ENCODE measurements at places on chromosomes 12 and 14.

- DNase-seq = peak; percentile 81
Measured at GRCh38 chr12:31369712-31370521, 44.0 kb upstream of the SINHCAF start.

DNA sequence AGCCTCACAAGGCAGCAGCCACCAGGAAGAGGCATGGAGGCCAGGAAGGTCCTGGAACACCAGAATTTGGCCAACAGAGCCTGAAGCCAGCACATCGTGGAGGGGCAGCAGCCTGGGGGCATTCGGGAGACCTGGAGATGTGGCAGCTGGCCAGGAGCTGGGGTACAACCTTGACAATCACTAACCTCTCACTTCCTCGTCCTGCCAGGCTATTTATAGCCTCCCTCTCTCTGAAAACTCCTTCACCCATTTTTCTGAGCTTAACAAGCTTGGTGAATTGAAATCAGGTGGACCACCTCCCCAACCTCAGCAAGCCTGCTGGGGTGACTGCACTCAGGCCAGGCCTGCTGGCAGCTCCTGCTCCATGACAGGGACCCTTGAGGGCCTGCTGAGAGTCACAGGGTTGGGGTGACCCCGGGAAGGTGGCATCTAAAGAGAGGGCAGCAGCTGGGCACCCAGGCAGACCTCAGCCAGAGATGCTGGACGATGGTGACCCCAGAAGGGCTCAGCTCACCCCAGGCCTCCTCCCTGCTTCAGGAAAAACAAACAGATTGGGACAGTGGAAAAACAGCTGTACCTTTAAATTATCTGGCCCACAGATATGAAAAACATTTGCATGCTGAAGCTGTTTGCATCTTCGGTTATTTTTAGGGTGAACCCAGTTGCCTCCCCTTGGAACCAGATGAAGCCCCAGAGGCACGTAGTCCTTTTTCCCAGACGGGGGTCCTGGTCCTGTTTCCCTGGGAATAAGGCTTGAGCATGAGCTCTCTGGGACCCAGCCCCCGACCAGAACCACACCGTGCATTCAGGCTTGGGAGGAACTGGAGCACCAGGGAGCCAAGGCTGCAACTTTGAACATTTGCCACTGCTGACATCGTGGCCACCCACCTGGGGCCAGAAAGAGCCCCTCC lies 67.0 kb downstream of the PITPNM2 start:
- DNase-seq = no peak

GRCh38 chr14:87434011-87434410 lies 559.0 kb downstream of the GALC start:
- no peak for DNase-seq

DNA sequence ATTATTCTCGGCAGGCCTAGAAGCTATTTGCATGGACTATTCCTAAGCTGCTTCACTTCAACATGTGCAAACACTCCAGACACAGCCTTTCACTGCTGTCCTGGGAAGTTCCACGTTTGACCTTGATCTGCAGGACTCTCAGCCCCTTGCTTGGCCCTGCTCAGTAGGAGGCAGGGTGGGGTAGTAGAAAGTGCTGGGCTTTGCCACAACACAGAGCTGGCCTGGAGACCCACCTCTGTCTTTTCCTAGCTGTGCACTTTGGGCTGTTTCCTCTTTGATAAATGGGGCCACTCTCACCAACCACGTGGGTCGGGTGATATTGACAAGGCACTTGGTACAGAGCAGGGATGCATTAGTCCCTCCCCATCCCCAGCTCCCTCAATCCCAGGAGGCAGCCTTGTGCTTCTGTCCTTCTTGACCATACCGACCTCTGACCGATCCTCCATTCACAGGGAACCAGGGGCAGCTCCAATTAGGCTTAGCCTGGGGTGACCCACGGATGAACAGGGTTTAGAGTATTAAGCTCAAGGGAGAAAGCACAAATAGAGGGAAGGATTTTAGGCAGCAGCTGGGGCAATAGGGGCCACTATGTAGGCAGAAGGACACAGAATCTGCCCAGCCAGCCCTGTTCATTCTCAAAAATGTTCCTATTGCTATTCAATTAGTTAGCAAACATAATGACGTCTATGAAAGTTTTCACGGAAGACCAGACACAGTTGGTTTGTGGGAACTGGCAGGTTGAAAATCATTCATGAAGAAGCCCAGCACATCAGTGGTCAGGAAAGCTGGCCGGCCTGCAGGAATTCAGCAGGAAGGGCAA lies 63.3 kb downstream of the SYNE3 start:
- DNase-seq = peak; percentile 41

- DNase-seq = peak; percentile 62
Measured at GRCh38 chr12:92108651-92109050, 37.0 kb downstream of the BTG1 start.

GRCh38 chr12:47509398-47509851 lies 196.4 kb downstream of the RPAP3 start:
- peak; percentile 8 for DNase-seq

DNA sequence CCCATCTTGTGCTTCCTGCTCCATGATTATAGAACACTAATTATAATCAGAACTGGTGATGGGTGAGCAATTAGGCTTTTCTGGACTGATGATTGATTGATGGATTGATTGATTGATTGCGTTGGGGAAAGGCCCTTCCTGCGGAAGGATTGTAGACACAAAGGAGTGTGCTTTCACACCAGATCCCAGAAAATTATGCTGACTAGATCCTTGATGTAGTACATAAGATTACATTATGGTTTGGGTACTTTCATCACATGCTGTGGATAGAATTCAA lies 8.4 kb downstream of the PELI2 start:
- DNase-seq = no peak

GRCh38 chr12:118055144-118055557 lies 5.8 kb downstream of the WSB2 start:
- peak; percentile 46 for DNase-seq

DNA sequence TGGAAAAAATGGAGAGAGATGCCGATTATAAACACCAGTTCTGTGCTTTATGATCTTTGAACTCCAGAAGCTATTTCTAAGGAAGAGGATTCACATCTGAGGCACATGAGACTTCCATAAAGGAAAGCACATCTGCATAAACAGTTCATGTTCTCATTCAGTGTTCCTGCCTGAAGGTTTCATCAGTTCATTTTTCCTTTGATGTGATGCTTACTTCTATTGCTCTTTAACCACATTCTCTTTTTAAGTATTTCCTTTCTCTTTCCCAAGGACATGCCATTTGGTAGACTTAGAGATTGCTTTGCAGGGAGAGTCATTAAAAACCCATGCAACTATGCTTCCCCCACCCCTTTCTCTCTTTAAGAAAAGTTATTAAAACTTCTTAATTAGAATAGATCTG lies 387.0 kb upstream of the FLRT2 start:
- no peak for DNase-seq

DNA sequence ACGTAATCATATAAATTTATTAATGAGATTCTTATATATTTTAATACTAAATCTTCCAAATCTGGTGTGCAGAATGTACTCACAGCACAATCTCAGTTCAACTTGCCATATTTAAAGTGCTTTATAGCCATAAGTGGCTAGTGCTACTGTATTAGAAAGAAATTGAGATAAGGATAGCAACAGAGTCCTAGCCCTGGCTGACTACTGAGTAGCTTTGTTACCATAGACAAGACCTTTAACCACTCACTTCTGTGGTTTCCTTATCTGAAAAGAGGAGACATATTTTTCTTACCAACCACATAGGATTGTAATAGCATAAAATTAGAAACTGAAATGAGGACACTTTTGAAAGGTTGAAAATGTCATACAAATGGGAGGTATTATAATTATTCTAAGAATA lies 2.0 kb upstream of the CHURC1 start:
- no peak for DNase-seq

DNA sequence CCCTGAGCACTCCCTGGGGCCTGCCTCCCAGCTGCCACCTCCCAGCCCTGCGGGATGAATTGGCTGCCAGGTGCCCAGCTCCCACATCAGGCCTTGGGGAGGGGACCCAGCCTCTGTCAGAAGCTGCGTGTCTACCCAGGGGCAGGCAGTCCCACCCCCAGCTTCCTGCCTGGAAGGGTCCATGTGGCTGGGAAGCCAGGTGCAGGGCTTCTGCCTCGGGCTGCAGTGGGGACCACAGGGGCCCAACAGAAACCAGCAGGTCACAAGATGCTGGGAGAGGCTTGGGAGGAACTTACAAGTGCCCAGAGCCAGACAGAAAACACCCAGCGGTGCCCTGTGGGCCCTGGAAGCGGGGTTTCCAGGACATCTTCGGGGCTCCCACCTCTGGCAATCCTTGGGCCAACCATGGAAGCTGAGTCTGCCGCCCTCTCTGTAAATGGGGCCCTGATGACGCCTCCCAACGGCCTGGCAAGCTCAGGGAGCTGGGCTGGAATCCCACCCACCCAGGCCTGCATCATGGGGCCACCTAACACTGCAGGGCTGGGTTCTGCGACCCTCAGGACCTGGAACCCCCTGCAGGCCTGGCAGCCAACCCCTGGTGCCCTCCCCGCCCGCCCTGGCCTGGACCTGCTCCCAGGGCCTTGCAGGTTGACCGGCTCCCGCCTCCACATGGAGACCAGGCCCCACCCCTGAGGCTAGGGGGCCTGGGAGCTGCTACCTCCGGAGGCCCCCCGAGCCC lies 36.6 kb downstream of the CCNK start:
- DNase-seq = no peak

- DNase-seq = no peak
Measured at GRCh38 chr14:101729382-101729781, 32.1 kb upstream of the PPP2R5C start.

DNA sequence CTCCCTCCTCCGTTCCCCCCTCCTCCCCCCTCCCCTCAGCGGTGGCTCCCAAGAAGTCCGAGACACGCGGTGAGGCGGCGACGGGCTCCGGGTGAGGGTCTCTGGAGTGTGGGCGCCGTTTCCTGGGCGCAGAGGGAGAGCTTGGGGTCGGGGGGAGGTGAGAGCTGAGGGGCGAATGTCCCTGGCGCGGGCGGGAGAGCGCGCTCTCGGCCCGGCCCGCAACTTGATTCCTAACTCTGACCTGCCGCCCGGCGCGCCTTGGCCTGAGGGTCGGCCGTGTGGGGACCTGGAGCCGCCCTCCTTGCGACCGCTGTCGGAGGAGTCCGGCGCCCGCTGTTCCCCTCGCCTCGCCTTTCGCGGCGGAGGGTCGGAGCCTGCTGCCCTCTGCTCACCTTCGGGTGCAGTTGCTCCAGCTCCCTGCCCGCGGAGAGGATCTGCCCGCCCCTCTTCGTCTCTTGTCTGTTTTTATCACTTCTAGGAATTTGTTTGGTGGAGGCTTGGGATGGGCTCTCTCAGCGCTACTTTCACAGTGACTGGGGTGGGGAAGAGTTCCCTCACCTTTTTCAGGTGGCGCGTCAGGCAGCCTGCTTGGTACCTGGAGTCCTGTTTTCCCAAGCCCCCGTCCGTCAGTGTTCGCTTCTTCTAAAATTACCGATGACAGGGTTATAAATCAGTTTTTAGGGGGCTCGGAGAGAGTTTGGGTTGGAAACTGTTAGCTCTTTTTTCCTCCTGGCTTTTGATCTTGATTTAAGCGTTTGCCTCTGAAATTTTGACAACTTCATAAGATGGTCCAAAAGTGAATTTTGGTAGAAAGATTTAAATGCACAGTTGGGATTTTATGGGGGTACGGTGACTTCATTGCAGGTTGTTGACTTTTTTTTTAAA lies 495 bp downstream of the ADIPOR2 start:
- no peak for DNase-seq

DNA sequence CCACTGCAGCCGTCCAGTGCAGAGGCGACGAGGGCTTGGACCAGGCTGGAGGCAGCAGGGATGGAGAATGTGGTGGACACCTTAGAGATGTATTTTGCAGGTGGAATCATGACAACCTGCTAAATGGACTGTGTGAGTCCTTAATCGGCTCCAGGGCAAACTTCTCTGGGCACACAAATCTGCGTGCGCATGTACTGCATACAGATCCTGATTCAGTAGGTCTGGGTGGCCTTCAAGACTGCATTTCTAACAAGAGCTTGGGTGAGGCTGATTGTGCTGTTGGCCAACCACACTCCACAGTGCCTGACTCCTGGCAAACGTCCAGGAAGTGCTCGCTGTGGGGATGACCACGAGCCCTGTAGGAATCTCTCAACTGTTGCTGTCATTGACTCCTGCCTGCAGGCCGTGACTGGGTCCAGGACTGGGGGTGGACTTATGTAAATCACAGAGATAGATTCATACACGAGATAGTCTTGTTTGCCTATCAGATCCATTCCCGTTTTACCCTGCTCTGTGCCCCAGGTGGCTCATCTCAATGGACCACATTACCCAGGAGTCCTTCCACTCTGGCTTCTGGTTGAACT lies 27.2 kb downstream of the JDP2 start:
- DNase-seq = peak; percentile 79

DNA sequence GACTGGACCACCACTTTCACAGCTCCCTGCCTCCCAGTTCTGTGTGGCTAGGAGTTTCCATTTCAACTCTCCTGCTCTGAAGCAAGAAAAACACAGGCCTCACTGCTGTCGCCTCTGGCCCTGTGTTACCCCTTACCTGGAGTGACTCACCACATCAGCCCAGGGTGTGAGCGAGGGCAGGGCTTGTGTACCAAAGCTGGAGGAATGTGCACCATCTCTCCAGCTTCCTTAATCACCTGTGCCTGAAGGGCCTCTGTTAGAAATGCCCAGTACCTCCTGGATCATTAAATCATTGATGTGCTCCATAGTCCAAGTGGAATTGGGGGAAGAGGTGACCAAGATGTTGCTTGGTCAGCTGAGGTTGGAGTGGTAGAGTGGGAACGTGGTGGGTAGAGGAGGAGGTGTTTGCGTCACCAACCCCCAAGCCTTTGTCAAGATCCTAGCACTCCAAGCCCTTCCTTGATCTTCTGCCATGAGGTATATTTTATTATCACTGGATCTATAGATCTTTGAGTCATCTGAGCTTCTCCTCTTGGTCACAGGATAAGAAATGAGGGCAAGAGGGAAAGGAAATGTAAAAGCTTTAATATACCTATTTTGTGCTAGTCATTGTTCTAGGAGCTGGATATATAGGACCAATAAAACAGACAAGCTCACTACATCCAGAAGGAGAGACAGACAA lies 51.3 kb downstream of the SSPN start:
- DNase-seq = no peak

- no peak for DNase-seq
Measured at GRCh38 chr14:34614638-34615037, 15.3 kb downstream of the SNX6 start.

DNA sequence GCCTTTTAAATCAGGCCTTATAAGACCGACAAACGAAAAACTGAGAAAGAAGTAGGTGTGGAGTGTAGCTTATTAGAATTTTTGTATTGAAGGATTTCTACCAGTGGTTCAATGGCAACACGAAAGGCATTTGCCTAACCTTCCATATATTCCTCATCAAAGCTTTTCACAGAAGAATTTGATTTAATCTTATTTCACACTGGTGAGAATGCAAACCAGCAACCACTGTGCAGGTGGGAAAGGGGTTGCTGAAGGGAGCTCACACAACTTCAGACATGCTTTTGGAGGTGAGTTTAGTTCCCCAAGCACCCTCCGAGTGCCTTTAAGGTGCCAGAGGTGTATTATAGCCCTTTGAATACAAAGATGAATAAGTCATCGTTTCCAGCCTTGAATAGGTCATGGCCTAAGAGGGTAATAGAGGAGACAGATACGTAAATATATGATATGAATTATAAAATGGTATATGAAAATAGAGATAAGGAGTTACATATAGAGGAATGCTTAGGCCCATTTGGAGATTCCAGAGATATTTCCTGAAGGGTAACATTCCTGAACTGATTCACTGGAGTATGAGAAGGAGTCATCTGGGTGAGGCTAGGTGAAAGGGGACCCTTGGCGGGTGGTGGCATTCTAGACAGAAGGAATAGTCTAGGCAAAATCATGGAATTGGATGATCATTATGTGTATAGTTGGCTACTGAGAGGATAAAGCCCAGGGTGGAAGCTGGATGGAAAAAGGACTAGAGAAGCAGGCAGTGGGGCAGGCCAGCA lies 6.4 kb downstream of the ERP27 start:
- no peak for DNase-seq

GRCh38 chr14:95387826-95388445 lies 68.2 kb upstream of the CLMN start:
- no peak for DNase-seq
